ENCODE measurements at places on chromosomes 1 and 21.

DNA sequence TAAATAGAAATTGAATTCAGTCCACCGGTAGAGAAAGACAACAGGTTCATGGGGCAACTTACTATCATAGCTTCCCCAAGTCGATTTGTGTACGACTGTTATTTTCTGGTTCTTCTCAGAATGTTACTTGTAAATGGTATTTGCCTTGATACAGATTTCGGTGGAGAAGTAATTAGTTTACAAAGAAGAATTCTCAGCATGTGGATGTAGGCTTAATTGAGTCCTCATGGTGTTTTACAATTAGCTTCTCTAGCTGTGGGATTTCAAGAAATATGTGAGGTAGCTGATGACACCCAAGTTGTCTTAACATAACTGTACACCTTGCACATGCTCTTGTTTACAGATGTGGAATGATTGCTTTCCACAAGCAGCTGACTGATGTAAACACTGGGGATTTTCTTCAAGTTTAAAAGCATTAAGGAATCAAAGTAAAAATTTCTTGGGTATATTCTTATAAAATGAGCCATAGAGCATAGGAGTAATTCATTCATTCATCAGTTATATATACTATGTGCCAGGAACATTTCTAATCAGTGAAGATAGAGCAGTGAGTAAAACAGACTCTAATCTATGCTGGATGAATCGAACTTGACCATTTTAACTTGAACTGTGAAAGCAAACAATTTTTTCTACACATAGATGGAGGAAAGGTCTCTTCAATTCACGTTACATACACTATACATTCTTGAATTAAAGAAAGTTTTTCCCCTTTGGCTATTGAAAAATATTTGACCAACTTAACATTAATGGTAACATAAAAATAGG lies 1.4 kb downstream of the MACO1 start:
- no peak for DNase-seq

DNA sequence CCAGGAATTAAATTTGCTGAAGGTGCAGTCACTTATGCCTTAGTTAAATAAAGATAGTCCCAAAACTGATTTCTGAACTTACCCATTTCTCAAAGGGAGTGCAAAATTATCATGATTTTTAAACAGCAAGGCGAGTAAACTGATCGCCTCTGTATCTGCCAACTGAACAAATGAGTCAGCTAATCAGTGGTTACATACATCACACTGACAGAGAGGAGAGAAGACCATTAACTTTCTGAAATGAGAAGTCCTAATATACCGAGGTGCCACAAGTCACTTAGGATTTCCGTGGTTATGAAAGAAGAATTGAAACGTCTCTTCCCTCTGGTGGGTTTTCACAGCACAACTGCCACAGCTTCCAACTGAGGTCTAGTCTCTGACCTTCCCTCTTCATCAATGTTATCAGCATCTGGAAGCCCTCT lies 400.7 kb downstream of the SMYD3 start:
- no peak for DNase-seq

- no peak for DNase-seq
Measured at GRCh38 chr1:242774256-242774655, 249.8 kb upstream of the PLD5 start.

DNA sequence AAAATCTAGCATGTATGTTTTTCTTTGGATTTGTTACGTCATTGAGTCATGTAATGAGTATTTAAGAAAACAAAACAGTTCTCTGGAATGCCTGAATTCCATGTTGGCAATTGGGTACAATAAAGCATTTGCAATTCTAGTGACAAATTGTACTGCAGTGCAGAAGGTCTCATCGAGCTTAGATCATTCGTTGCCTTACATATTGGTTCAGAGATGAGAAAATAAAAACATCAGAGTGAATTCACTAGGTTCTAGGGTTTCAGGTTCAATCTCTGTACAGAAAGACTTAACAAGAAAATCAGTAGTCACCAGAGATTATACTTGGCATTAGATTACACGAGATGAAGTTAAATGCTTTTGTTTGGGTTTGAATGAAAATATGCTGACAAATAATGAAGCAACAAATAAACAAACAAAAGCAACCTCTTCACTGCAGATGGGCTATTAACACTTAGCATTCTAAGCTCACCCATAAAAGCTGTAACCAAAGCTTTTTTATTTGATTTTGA lies 124.7 kb downstream of the RYR2 start:
- DNase-seq: no peak

GRCh38 chr1:214404154-214404553 lies 123.2 kb downstream of the SMYD2 start:
- peak; percentile 47 for DNase-seq

- no peak for DNase-seq
Measured at GRCh38 chr1:17930635-17931034, 175.5 kb downstream of the ACTL8 start.

DNA sequence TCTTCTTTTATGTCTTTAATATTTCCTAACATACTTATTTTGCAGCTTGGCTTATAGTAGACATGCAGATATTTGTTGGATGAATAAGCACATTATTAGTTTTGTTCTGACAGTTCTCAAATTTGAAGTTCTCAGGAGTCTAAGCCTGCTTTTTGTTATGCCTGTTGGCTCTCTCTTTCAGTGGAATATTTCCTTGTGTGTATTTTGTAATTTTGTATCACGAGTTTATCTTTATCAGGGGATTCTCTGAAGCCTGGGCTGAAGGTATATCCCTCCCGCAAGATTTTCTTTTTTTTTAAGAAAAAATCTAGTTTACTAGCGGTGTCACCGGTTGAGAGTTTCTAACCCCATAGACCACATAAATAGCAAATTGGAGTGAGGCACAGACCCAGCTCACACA lies 105.9 kb downstream of the RGL1 start:
- DNase-seq: no peak

GRCh38 chr1:151710187-151710840 lies 6.3 kb downstream of the CELF3 start:
- no peak for DNase-seq

DNA sequence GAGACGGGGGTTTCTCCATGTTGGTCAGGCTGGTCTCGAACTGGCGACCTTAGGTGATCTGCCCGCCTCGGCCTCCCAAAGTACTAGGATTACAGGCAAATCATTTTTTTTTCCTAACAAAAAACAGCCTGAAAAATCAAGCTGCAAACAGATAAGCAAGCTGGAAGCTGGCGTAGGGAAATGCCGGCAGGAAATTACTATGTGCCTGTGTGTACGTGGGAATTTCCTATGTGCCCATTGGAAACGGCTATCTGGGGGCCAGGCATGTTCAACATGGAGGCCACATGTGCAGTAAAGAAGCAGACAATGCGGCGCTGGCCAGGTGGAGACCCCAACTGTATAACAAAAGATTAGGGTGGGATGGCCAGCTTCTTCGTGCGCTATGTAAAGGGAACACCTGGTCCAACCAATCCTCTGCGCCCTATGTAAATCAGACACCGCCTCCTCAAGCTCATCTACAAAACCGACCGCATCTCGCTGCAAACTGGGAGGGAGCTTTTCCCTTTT lies 9.1 kb upstream of the AADACL4 start:
- DNase-seq: no peak

DNA sequence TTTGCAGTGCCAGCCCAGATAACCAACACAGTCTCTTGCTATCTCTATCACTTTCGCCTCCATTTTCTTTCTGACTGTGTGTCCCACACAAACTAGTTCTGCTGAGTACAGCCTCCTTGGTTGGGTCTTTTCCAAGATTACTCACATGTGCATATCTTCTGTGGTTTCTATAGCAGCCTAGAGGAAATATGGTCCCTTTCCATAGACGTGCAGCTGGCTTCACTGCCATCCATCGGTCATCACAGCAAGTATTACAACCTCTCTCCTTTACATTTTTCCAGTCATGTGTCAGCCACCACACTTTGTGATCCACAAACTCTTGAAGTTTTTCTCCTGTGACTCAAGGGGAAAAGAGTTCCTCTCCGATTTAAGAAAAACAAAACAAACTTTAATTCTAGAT lies 893.4 kb upstream of the ADGRL4 start:
- no peak for DNase-seq

DNA sequence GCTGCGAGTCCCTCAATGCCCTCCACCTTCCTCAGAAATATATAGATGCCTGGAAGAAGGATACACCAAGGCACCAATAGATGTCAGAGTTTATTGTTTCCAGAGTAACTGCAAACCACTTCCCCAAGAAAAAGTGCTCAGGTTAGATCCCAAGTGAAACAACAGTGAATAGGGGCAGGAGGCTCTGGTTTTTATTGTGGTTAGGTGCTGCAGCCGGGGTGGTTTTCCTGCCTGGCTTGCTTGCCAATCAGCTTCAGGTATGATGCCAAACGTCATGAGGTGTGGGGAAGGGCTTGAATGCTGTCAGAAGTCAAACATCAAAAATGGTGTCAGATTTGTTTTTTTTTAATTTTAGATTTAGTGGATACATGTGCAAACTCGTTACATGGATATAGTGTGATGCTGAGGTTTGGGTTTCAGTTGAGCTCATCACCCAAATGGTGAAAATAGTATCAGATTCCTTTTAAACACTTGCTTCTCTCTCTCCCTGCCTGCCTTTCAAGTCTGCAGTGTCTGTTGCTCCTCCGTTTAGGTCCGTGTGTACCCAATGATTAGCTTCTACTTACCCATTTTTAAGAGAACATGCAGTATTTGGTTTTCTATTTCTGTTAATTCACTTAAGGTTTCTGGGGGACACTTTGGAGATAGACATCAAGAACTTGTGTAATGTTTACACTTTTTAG lies 1317.0 kb downstream of the MRPL39 start:
- no peak for DNase-seq

DNA sequence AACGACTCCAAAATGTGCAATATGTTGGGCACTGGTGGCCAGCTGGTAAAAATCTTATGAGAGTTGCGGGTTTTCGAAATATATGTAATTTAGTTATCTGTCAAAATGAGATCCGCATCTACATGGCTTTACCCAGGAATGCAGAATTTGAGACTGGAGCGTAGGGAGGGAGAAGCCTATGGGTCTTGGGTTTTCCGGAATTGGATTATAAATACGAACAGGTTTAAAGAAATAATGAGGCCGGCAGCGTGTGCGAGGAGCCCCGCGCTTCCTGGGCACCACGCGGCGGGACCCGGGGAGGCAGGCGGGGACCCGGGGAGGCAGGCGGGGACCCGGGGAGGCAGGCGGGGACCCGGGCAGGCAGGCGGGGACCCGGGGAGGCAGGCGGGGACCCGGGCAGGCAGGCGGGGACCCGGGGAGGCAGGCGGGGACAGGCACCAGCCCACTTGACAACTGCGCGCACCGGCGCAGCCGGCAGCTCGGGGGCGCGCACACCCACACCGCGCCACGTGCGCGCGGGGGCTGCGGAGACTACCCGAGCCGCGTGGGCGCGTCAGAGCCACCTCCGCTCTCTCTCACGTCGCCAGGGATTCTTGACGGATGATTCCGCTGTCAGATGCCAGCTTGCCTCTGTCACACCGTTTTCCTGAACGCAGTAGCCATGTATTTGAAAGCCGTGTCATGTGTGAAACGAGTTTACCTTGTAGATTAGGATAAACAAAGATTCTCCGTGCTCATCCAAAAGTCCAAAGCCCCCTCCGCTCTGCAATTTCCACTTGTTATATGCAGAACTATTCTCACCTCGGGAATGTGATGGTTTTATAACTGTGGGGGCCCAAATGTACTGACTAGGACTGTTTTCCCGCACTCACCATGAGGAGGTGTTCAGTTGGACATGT lies 54.3 kb upstream of the HNRNPU start:
- DNase-seq: peak; percentile 46

GRCh38 chr1:40780678-40781607 lies 2.6 kb upstream of the KCNQ4 start:
- DNase-seq: no peak

- DNase-seq: no peak
Measured at GRCh38 chr1:231971397-231972110, 345.0 kb downstream of the DISC1 start.

DNA sequence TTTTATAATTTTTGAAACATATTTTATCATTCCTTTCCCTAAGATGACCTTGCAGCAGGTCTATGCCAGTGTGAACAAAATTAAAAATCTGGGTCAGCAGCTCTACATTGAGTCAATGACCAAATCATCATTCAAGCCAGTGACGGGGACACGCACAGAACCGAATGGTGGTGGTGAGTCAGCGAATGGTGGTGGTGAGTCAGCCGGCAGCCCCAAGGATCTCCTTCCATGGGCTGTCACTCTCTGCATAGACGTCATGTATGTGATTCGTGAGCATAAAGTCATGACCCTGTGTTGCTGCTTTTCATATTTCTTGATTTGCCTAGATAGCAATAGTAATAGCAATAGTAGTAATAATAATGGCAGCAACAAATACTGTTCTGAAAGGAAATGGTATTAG lies 26.3 kb downstream of the PER3 start:
- no peak for DNase-seq

DNA sequence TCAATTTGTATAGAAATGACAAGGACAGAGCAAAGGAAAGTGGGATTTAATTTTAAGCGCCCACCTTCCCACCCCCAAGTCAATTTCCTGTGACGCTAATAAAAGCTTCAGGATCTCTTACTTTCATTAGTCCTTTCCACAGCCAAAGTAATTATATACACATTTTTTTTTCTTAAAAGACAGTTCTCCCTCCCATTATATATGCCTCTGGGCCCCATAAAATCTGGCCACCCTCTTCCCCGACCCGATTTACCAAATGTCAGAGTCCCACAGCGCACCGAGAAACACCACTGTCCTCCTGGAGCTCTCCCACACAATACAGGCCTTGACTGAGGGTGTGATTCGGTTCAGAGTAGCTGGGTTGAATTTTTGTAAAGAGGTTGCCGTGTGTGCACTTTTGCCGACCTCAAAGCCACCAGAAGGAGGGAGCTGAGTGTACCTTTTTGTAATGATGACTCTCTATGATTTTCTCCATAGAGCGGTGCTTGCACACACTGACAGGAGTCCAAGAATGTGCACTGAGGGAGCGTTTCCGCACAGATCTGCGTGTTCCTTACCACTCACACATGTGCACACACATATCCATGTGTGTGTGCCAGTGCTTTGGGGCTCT lies 26.2 kb upstream of the IL10 start:
- no peak for DNase-seq

GRCh38 chr1:1275836-1276235 lies 2.2 kb upstream of the UBE2J2 start:
- DNase-seq: no peak

DNA sequence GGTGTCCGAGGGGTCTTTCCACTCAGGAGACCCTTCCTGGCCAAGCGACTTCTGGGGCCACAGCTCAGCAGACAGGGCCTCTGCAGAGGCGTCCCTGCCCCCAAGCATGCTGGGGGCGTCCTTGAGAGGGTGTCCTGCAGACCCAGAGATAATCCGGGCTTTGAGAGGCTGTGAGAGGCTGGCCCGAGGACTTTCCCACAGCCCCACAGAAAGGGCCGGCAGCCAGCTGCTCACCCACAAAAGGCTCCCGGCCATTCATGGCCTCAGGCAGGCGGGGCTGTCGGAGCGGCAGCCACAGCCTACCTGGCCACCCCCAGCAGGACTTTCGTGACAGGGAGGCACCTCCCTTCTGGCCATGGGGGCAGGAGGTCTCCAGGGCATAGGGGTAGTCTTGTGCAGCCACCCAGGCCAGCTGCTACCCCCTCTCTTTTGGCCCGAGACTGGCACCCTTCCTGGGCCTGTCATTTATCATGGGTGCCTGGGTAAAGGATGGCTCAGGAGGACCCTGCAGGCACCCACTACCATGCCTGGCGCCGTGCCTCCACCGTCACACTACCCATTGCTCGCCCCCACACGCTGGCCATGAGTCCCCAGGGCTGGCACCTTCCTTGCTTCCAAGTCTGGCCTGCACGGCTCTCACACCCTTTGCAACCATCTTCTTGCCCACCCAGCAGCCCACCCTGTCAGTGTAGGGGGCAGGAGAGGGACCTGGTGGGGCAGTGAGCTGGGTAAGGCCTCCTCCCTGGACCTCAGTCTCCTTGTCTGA lies 11.1 kb upstream of the TNFRSF14 start:
- no peak for DNase-seq

Data from CD4-positive, CD25-positive, alpha-beta regulatory T cell (primary cell).